ENCODE measurements at places on chromosomes 1 and 21.

DNA sequence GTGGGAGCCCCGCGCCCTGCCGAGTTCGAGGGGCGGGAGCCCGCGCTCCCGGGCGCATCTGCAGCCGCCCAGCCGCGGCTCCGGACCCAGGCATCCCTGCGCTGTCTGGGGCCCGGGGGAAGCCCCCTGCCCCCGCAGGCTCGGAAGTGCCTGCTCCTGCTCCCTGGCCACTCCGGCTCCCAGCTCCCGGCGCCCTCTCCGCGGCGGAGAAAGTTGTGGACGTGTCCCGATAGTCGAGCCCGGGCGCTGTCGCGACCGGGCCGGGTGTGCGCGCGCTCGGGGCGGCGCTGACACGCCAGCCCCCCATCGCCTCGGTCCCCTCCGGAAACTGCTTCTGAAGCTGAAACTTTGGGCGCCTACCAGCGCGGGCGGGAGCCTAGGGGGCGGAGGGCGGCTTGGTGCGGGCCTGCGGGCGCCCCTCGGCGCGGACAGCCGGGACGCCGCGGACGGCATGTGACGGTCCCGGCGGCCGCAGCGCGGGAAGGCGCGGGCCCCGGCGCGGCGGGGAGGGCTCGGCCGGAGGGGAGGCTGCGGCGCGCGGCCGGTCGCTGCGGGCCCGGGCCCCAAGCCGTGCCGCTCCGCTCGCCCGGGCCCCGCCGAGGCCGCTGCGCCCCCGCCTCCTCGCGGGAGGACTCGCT, 515 bp downstream of the MAN1C1 start:
- peak overlapping the region; percentile 40 for H3K27ac ChIP-seq
- no peaks in the 10 kb centered on the region for H3K36me3 ChIP-seq
- DNase-seq: peak; percentile 33

- no peak overlapping the region for H3K4me3 ChIP-seq
- DNase-seq: no peak
- no peaks in the 10 kb centered on the region for H3K4me1 ChIP-seq
Measured at GRCh38 chr1:168976267-168976666, 130.2 kb upstream of the ATP1B1 start.

GRCh38 chr1:25927521-25928265, 21.5 kb upstream of the STMN1 start:
- no peak for DNase-seq
- no peak overlapping the region for H3K4me3 ChIP-seq
- H3K27ac ChIP-seq: no peak overlapping the region
- H3K4me1 ChIP-seq: no peaks in the 10 kb centered on the region

DNA sequence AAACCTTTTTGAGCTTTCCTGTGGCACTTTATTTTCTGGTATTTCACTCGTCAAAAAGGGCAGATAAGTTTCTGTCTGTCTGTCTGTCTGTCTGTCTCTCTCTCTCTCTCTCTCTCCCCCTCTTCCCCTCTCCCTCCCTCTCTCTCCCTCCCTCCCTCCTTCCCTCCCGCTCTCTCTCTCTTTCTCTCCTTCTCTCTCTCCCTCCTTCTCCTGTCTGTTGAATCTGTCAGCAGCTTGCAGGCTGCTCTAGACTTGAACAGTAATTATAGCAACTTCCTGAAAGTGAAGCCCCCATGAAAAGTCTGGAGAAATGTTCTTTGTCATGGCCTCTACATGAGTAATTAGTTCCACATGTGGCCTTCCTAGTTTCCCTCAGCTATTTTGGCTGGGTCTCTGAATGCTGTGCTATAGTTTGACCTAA, 275.2 kb upstream of the C1orf105 start:
- no peak overlapping the region for H3K27ac ChIP-seq
- H3K4me1 ChIP-seq: no peaks in the 10 kb centered on the region
- no peaks in the 10 kb centered on the region for H3K36me3 ChIP-seq
- H3K4me3 ChIP-seq: no peak overlapping the region
- no peak for DNase-seq

DNA sequence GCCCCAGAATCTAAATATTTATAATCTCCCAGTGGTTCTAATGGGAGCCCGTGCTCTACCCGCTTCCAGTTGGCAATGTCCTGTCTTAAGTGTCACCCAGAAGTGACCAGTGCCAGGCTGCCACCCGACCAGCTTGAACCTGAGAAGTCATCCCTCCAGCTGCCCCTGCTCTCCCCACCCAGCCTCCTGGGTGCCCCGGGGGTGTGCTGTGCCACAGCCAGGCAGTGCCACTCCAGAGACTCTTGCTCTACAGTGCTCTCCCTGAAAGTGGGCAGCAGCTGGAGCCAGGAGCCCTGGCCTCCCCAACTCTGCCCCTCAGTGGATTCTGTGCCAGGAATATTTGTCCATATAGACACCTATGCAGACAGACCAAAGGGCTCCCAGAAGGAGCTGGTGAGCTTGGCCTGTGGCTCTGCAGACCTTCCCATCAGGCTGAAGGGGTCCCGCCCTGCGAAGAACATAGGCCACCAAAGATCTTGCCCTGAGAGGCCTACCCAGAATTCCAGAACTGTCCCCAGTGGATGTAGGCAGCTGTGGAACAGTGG, 9.0 kb upstream of the EPS8L3 start:
- no peak for DNase-seq
- H3K27me3 ChIP-seq: no peaks in the 10 kb centered on the region
- no peak overlapping the region for H3K4me3 ChIP-seq

GRCh38 chr1:52632732-52633290, at the start of gene SHISAL2A:
Gene SHISAL2A (plus strand): TSS chr1:52633168. CDS start chr1:52633494, 326 bp downstream.
- no peaks in the 10 kb centered on the region for H3K27me3 ChIP-seq
- H3K4me1 ChIP-seq: peaks cover 26% of the 10 kb centered on the region
- no peaks in the 10 kb centered on the region for H3K36me3 ChIP-seq
- no peak within 1 kb of the TSS for H3K27ac ChIP-seq
- DNase-seq: no peak

DNA sequence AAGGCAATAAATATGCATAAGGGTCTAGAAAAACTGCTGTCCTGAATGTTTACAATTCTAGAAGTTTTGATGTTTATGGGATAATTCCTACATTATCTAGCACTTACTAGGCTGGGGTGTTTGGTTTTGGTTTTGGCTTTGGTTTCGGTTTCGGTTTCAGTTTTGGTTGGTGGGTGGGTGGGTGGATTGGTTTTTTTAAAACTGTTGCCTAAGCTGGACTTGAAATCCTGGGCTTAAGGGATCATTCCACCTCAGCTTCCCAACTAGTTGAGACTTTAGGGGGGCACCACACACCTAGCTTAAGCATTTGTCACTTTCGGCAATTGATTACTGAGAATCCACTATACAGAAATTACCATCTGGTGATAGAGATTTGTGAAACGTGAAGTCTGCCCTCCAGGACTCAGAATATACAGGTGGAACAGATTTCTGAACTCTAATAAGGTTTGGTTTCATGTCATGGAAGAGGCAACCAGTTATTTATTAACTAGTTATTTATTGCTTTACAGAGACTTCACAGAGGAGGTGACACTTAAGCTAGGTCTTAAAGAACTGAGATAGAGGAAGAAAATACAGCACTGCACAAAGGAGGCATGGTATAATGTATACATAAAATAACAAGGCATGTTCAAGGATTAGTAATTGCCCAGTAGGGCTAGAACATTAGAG, 69.6 kb downstream of the PIK3R3 start:
- peak overlapping the region; percentile 60 for H3K4me3 ChIP-seq
- H3K27ac ChIP-seq: peak overlapping the region; percentile 73
- H3K4me1 ChIP-seq: peaks cover 25% of the 10 kb centered on the region
- no peaks in the 10 kb centered on the region for H3K27me3 ChIP-seq
- H3K36me3 ChIP-seq: no peaks in the 10 kb centered on the region
- DNase-seq: peak; percentile 78

DNA sequence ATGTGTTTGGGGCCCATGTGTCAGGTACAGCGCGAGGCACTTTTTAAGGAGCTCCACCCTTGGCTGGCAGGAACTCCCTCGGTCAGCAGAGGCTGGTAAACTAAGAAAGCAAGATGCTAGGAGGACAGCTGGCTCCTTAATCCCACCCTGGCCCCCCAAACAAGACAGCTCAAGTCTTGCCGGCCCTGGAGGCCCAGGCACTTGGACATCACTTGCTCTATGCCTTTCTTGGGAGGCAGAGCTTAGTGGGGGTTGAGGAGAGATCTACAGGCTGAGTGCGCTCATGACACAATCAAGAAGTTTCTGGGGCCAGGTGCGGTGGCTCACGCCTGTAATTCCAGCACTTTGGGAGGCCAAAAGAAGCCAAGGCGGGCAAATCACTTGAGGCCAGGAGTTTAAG, 78.1 kb downstream of the CD34 start:
- H3K36me3 ChIP-seq: no peaks in the 10 kb centered on the region
- no peak for DNase-seq
- peaks cover 31% of the 10 kb centered on the region for H3K4me1 ChIP-seq
- H3K27me3 ChIP-seq: no peaks in the 10 kb centered on the region

GRCh38 chr1:20165522-20165951, 20.4 kb upstream of the UBXN10 start:
- no peak overlapping the region for H3K4me3 ChIP-seq
- no peaks in the 10 kb centered on the region for H3K4me1 ChIP-seq
- H3K36me3 ChIP-seq: no peaks in the 10 kb centered on the region
- H3K27me3 ChIP-seq: peaks cover 95% of the 10 kb centered on the region
- no peak for DNase-seq

DNA sequence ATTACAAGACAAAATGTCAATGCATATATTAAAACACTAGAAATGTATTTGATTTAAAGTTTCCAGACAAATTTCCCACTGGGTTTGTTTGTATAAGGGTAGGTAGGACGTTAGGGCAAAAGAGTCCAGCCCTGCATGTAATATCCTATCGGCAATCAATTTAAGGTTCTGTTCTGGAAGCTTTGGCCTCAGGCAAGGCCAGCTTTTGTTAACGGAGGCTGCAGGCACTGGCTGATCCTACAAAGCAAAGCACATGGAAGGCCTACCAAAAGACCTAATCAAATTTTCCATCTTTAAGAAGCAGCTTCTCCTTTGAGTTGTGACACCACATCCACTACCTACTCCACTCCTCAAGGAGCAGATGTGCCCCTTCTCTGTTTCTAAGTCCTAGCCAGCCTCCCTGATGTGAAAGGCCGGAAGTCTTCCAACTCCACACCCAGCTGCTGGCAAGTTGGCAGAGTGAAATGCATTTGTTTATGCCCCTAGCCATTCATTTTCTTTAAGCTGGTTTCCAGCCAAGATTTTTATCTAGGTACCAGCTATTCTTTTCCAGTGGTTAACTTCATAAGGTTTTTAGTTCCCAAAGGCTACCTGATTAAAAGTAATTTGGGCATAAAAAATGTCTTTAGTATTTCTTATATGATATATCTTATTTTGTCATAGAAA, 452.6 kb downstream of the PTBP2 start:
- H3K4me3 ChIP-seq: no peak overlapping the region
- no peak for DNase-seq
- H3K4me1 ChIP-seq: no peaks in the 10 kb centered on the region
- H3K27me3 ChIP-seq: no peaks in the 10 kb centered on the region
- no peak overlapping the region for H3K27ac ChIP-seq

GRCh38 chr1:152035539-152036266, 1.1 kb downstream of the S100A11 start:
- H3K4me1 ChIP-seq: peaks cover 55% of the 10 kb centered on the region
- DNase-seq: peak; percentile 48
- peak overlapping the region; percentile 86 for H3K27ac ChIP-seq
- H3K4me3 ChIP-seq: peak overlapping the region; percentile 78

DNA sequence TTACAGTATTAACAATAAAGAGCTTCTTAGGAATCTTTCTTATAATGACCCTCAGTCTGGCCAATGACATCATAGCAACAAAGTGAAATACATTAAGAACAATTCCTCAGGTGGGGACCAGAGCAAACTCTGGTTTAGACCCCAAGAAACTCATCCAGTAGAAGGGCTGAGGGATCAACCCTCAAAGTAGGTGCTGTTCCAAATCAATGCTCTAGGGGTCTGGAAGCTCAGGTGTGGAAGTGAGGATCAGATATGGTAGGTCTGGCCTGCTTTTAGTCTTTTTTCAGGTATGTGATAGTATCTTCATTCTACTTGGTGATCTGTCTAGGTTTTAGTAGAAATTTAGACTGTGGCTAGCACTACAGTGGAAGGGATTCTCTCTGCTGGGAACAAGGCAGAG, 291.7 kb downstream of the PDE4B start:
- H3K4me3 ChIP-seq: no peak overlapping the region
- no peaks in the 10 kb centered on the region for H3K36me3 ChIP-seq
- H3K27ac ChIP-seq: no peak overlapping the region
- no peaks in the 10 kb centered on the region for H3K4me1 ChIP-seq
- DNase-seq: no peak
- no peaks in the 10 kb centered on the region for H3K27me3 ChIP-seq

- H3K4me1 ChIP-seq: no peaks in the 10 kb centered on the region
- H3K4me3 ChIP-seq: no peak overlapping the region
- H3K36me3 ChIP-seq: no peaks in the 10 kb centered on the region
- H3K27me3 ChIP-seq: no peaks in the 10 kb centered on the region
- peak; percentile 21 for DNase-seq
Measured at GRCh38 chr1:6347641-6348487, 45.7 kb downstream of the ACOT7 start.

DNA sequence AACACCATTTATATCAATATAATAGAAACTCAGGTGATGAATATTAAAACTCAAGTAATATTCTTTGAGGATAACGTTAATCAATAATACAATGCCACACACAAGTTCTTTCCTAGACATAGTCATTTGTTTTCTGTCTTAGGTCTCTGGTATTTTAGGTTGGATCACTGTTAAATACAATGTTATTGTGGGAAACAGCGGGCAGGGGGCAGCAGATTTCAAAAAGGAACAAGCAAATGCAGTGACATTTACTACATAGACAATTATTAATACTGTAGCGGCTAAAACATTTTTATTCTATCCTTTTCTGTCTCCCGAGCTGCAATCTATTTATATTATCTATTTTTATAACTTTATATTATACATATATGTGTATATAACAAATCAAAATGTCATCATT, 186.4 kb upstream of the ZNHIT6 start:
- no peak overlapping the region for H3K27ac ChIP-seq
- no peak overlapping the region for H3K4me3 ChIP-seq
- H3K27me3 ChIP-seq: no peaks in the 10 kb centered on the region
- H3K4me1 ChIP-seq: no peaks in the 10 kb centered on the region
- peak; percentile 60 for DNase-seq
- H3K36me3 ChIP-seq: no peaks in the 10 kb centered on the region

DNA sequence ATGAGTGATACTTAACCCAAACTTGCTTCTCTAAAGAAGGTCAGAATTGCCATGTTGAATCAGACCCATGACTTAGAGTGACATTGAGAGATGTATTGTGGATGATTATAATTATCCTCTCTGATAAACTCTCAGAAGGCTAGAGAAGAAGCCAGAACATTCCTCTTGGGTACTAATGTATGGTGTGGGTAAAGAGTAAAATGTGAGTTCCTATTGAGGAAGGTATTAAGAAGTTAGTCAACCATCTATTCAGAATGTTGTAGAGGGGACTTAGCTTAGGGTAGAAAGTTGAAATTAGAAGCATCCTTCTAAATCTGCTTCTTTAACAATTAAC, 7.3 kb downstream of the GMEB1 start:
- no peaks in the 10 kb centered on the region for H3K4me1 ChIP-seq
- H3K4me3 ChIP-seq: no peak overlapping the region

- H3K4me1 ChIP-seq: no peaks in the 10 kb centered on the region
- no peaks in the 10 kb centered on the region for H3K27me3 ChIP-seq
- no peak for DNase-seq
- H3K36me3 ChIP-seq: no peaks in the 10 kb centered on the region
- H3K4me3 ChIP-seq: no peak overlapping the region
- no peak overlapping the region for H3K27ac ChIP-seq
Measured at GRCh38 chr1:160460214-160460642, 59.9 kb downstream of the VANGL2 start.

Data from MM.1S (cell line).